ENCODE measurements at places on chromosomes 5 and 9.
A peak's percentile ranks its signal among the peaks of the same experiment; 100 is the strongest.

- no peak for DNase-seq
- no peaks in the 10 kb centered on the region for H3K36me3 ChIP-seq
- H3K27ac ChIP-seq: no peak overlapping the region
- peaks cover 19% of the 10 kb centered on the region for H3K27me3 ChIP-seq
Measured at GRCh38 chr9:87497080-87497603, 525 bp upstream of the DAPK1 start.

DNA sequence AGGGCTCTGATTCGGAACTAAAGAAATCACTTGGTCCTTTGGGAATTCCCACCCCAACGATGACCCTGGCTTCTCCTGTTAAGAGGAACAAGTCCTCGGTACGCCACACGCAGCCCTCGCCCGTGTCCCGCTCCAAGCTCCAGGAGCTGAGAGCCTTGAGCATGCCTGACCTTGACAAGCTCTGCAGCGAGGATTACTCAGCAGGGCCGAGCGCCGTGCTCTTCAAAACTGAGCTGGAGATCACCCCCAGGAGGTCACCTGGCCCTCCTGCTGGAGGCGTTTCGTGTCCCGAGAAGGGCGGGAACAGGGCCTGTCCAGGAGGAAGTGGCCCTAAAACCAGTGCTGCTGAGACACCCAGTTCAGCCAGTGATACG lies 83.4 kb downstream of the GOLPH3 start:
- peaks cover 5% of the 10 kb centered on the region for H3K36me3 ChIP-seq
- DNase-seq: no peak
- H3K4me3 ChIP-seq: no peak overlapping the region
- H3K4me1 ChIP-seq: peaks cover 4% of the 10 kb centered on the region

DNA sequence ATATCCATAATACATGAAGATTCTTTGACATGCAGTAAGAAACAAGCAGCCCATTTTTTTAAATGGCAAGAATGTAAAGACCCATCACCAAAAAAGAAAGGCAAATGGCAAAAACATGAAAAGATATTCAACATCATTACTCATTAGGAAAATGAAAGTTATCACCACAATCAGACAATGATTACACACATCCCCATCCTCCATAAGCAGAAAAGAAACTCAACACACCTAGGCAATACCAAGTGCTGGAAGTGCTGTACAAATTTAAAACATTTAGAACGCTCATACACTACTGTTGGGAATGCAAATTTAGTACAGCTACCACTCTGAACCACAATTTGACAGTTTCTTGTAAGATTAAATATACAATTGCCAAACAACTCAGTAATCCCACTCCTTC lies 466.7 kb downstream of the ACTL7B start:
- no peak overlapping the region for H3K27ac ChIP-seq
- no peaks in the 10 kb centered on the region for H3K4me1 ChIP-seq
- DNase-seq: no peak
- no peak overlapping the region for H3K4me3 ChIP-seq
- no peaks in the 10 kb centered on the region for H3K36me3 ChIP-seq

GRCh38 chr5:145619806-145620310 lies 215.3 kb downstream of the PRELID2 start:
- H3K36me3 ChIP-seq: no peaks in the 10 kb centered on the region
- H3K4me3 ChIP-seq: no peak overlapping the region
- no peak for DNase-seq
- H3K27me3 ChIP-seq: peaks cover 2% of the 10 kb centered on the region
- no peak overlapping the region for H3K27ac ChIP-seq

DNA sequence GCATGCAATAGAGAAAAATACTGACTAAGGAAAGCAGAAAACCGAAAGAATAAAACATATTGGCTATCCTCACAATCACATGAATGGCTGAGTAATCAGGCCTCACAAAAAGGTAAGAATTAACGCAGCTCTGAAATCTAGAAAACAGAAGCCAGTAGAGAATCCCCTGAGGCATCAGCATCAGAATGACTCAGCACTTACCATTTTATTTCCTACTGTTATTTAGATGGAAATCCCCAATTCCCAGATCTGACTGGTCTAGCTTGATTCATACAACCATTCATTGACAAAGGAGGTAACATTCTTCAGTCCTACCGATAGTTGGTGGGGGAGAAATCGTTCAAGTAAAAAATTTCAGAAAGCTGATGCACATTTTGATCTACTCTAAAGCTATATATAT lies 1408.4 kb upstream of the WWC1 start:
- H3K4me3 ChIP-seq: no peak overlapping the region
- no peak overlapping the region for H3K27ac ChIP-seq
- no peaks in the 10 kb centered on the region for H3K4me1 ChIP-seq
- no peaks in the 10 kb centered on the region for H3K27me3 ChIP-seq
- no peaks in the 10 kb centered on the region for H3K36me3 ChIP-seq

- no peak overlapping the region for H3K4me3 ChIP-seq
- H3K36me3 ChIP-seq: peaks cover 3% of the 10 kb centered on the region
- DNase-seq: no peak
- peaks cover 3% of the 10 kb centered on the region for H3K27me3 ChIP-seq
Measured at GRCh38 chr5:61397937-61398336, 65.9 kb downstream of the ZSWIM6 start.

DNA sequence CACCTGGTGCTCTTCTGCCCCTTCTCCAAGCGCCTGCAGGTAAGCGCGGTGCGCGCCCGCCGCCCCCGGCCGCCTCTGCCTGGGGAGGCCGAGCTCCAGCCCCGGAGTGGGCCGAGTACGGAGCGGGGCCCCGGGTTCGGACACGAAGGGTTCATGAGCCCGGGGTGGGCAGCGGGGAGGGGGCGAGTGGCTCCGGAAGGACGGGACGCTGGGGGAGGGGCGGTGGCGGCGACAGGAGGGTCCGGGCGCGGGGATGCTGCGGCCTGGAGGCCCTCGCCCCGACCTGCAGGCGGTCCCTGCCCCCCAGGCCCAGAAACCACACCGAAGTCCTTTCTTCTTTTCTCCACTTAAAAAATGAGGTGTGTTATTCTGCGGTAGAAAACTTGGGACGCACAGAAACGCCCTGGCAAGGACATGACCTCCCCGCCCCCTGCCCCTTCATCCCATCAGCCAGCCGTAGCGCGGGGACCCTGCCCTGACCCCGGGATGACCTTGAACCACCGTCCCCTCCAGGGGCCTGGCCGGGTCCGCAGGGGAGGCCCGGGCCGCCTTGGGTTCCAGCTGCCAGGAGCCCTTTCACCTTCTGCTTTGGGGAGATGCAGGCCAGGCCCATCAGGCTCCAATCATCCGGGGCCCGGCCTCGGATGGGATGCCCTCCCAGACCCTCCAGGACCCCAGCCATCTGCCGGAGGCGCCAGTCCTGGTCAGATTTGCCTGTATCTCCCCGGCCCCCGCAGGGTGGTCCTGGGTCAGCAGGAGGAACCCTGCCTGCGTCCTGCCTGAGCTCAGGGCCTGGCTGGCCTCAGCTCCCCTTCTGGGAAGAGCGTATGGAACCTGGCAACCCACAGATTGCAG lies 545 bp downstream of the DIPK1B start:
- no peak overlapping the region for H3K27ac ChIP-seq
- H3K4me3 ChIP-seq: no peak overlapping the region
- peaks cover 12% of the 10 kb centered on the region for H3K27me3 ChIP-seq
- no peak for DNase-seq
- peaks cover 3% of the 10 kb centered on the region for H3K4me1 ChIP-seq
- no peaks in the 10 kb centered on the region for H3K36me3 ChIP-seq

GRCh38 chr9:68859347-68859746 lies 154.3 kb downstream of the PIP5K1B start:
- H3K27me3 ChIP-seq: no peaks in the 10 kb centered on the region
- no peak overlapping the region for H3K4me3 ChIP-seq
- H3K27ac ChIP-seq: no peak overlapping the region
- H3K4me1 ChIP-seq: no peaks in the 10 kb centered on the region
- H3K36me3 ChIP-seq: no peaks in the 10 kb centered on the region
- no peak for DNase-seq

DNA sequence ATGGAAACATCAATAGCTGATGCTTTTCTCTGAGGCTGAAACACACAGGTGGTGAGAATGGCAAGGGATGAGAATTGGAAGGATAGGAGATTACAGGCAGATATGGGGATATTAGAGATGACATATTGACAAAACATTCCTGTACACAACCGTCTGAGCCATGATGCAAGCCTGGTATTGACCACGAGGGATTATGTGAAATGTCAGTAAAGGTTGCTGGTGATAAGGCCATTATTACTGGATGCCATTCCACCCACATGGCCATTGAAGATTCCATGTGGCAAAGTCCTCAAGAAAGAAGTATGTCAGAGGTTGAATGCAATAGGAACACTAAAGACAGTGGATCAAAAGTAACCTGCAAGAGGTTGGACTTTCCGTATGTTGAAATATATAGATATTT lies 15.7 kb downstream of the GRAMD2B start:
- H3K27me3 ChIP-seq: peaks cover 2% of the 10 kb centered on the region
- peak overlapping the region; percentile 75 for H3K4me3 ChIP-seq
- no peak for DNase-seq
- H3K4me1 ChIP-seq: peaks cover 33% of the 10 kb centered on the region
- H3K27ac ChIP-seq: peak overlapping the region; percentile 89

- H3K4me1 ChIP-seq: peaks cover 19% of the 10 kb centered on the region
- H3K36me3 ChIP-seq: no peaks in the 10 kb centered on the region
- peak; percentile 32 for DNase-seq
- peaks cover 2% of the 10 kb centered on the region for H3K27me3 ChIP-seq
Measured at GRCh38 chr5:76294573-76294972, 108.5 kb upstream of the IQGAP2 start.

GRCh38 chr5:167442922-167443321 lies 848.5 kb upstream of the WWC1 start:
- no peaks in the 10 kb centered on the region for H3K36me3 ChIP-seq
- no peak overlapping the region for H3K4me3 ChIP-seq
- peaks cover 2% of the 10 kb centered on the region for H3K27me3 ChIP-seq

DNA sequence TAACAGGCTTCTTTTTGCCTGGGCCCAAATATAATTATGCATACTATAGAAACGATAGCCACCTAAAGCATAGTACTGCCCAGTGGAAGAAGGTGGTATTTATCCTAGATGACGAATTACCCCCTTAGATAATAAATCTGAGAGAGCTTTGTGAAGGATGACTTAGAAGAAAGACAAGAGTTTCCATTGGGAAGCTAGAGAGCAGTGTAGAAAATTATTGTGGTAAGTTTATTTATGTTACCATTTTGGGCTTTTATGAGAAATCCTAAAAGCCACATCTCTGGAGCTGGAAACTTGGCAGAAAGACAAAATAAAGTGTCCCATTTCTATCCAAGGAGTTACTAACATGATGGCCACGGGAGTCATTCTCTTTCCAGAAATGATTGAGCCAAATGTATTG lies 172.0 kb upstream of the SEMA6A start:
- no peak for DNase-seq
- no peaks in the 10 kb centered on the region for H3K36me3 ChIP-seq
- no peak overlapping the region for H3K4me3 ChIP-seq
- H3K27me3 ChIP-seq: no peaks in the 10 kb centered on the region
- H3K4me1 ChIP-seq: no peaks in the 10 kb centered on the region

DNA sequence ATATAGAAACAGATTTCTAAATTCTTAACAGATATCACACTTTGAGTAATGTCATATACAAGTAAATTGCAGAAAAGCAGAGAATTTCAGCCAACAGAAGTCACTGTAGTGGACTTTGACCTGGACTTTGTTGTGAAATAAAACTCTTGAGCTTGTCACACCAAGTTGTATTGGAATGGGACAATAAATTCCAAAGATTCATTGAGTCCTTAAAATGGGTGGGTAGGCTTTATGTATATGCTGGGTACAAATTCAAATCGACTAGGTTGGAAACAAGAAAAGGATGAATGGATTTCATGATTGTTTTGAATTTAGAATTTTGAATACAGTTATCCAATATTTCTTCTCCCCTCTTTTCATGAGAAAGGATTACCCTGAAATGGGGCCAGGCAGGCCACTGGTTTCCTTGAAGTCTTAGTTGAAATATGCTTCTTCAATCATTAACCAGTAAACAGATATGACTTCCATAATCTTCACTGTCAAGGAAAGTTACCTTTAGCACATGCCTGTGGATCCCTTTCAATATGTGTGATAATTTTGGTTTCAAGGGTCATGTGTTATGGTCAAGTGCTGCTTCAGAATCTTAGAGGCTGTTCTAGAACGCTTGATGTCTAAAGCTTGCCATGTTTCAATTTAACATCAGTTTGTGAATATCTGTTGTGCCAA lies 25.7 kb downstream of the PIP5K1B start:
- no peak for DNase-seq
- H3K36me3 ChIP-seq: no peaks in the 10 kb centered on the region
- H3K4me3 ChIP-seq: no peak overlapping the region
- no peak overlapping the region for H3K27ac ChIP-seq

DNA sequence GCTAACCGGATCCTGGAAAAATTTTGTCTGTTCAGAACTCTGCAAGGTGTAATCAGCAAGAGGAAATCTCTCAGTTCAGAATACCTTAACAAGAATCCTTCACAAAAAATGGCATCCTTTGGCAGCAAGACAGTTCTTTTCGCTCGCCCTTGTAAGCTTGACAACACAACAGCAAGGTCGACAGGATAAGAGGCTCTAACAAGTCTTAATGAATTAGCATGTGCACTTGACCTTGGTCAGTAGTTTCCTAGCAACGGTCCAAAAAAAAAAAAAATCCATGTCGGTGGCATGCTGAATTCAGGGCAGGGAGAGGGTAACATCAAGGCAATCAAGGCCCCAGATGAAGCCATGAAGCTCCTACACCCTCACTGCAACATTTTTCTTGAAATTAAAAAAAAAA lies 172.8 kb downstream of the APBA1 start:
- H3K27ac ChIP-seq: no peak overlapping the region
- H3K4me1 ChIP-seq: no peaks in the 10 kb centered on the region
- H3K36me3 ChIP-seq: no peaks in the 10 kb centered on the region
- H3K4me3 ChIP-seq: no peak overlapping the region

- peaks cover 21% of the 10 kb centered on the region for H3K27me3 ChIP-seq
- H3K36me3 ChIP-seq: no peaks in the 10 kb centered on the region
- H3K27ac ChIP-seq: no peak overlapping the region
- DNase-seq: no peak
Measured at GRCh38 chr5:151683986-151684588, 2.6 kb downstream of the SPARC start.

DNA sequence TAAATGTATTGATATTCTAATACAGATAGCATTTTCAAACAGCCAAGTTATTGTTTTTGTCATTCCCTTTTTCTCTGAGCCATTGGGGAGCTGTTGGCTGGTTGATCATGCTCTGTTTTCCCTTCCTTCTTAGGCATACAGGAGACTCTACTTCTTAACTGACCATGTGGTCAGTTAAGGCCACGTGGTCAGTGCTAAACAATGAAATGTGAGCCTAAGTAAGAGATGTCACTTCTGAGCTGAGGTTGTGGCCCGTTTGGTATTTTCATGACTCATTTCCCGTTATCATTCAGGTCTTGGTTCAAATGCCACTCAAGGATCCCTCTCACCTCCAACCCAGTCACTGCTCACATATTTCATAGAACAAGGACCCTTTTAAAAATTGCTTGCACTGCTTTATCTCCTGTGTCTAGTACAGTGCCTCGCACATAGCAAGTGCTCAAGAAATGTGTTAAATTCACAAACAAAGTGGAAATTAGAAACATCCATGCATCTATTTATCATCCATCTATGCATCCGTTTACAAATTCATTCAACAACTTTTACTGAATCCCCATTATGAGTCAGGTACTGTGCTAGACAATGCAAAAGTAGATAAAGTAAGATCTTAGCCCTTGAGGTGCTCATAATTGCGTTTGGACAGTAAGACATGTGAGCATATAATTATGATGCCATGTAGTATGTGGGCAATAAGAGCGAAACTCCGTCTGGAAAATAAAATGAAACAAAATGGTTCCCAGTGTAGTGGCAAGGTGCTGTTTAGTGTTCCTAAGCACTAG lies 50.7 kb downstream of the ARRDC3 start:
- H3K4me3 ChIP-seq: no peak overlapping the region
- no peaks in the 10 kb centered on the region for H3K27me3 ChIP-seq
- no peak for DNase-seq
- no peaks in the 10 kb centered on the region for H3K36me3 ChIP-seq
- H3K27ac ChIP-seq: peak overlapping the region; percentile 78
- H3K4me1 ChIP-seq: peaks cover 35% of the 10 kb centered on the region
